Stimulated activated CD4-positive, alpha-beta T cell treated with anti-CD3 and anti-CD28 coated beads, Interleukin-12 subunit alpha, Interleukin-12 subunit beta, amount 100 ng/mL, for 24 hours (primary cell): ENCODE measurements at places on chromosomes 4 and X.
A peak's percentile ranks its signal among the peaks of the same experiment; 100 is the strongest.

DNA sequence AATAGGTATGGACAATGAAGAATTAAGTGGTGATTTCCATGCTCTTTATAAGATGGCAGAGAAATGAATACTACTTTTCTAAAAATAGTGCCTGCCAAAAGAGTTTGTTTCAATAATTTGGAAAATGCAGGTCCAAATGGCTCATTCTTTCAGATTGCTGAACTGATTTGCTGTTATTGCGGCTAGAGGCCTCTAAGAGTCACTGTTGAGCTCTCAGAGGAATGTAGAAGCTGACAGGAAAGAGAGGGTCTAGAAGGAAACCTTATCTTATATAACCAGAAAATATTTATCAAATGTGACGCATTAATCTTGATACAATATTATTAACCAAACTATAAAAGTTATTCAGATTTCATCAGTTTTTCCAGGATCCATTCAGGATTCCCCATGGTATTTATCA, 65.7 kb upstream of the PAGE1 start:
- DNase-seq = no peak

- no peak for DNase-seq
Measured at GRCh38 chrX:19687395-19687794, 172.1 kb upstream of the MAP3K15 start.

GRCh38 chr4:104066533-104066932, 346.7 kb upstream of the TACR3 start:
- no peak for DNase-seq

DNA sequence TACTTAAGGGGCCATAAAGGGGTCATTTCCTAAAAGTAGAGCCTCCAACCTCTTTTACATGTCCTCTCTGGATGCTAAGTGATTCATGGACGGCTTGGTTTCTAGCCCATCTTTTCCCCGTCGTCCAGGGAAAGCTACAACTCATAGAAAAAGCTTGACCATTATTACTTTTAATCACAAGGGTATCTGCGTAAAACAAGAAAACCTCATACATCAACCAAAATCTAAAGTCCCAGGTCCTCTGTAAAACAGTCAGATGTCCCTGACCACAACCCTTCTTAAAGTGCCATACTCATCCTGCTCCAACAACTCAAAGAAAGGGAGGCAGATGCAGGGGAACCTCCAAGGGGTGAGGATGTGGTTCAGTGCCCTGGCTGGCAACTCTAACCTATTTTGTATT, 29.6 kb downstream of the ADGRA3 start:
- no peak for DNase-seq

- DNase-seq = no peak
Measured at GRCh38 chrX:2542826-2543521, 42.2 kb upstream of the DHRSX start.

DNA sequence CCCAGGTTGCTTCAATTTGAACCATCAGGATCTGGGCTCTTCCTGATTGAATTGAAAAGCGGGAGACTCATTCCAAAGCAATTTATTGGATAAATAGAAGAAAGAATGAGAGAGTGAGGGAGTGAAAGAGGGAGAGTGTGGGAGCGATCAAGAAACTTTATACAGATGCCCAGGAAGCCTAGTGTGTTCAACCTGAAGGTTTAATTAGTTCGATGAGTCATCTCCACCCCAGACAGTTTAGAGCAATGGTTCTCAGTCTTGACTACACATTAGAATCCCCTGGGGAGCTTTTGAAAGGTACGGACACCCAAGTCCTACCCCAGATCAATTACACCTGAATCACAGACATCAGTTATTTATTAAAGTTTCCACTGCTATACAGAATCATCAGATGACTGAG, 61.5 kb downstream of the GEMIN8 start:
- no peak for DNase-seq

- DNase-seq = no peak
Measured at GRCh38 chr4:162457071-162457865, 293.5 kb upstream of the FSTL5 start.

GRCh38 chrX:80572636-80573035, 152.4 kb downstream of the TENT5D start:
- DNase-seq = no peak

GRCh38 chrX:114774691-114775090, 190.8 kb downstream of the HTR2C start:
- DNase-seq = no peak

GRCh38 chr4:38560340-38560739, 103.7 kb upstream of the KLF3 start:
- DNase-seq = no peak

DNA sequence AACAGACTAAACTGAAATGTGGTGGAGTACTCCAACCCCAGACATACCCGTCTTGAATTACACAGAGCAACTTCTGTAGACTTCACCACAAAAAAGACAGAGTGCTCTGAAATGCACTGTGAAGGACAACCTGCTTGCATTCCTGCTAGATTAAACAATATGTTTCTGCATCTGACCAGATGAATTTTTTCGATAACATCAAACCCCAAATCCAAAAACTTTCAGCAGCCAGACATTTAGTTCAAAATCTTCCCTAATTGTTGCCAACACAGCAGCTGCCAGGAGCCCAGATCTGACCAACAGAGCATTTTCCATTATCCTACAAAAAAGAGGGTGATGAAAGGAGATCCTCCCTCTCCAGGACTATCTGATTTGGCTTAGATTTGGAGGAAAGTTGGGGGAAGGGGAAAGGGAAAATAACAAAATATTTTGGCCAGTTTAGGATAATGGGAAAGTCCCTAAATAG, 356.5 kb downstream of the PDGFC start:
- no peak for DNase-seq

GRCh38 chr4:189088780-189089179, 851.9 kb upstream of the FRG1 start:
- no peak for DNase-seq

DNA sequence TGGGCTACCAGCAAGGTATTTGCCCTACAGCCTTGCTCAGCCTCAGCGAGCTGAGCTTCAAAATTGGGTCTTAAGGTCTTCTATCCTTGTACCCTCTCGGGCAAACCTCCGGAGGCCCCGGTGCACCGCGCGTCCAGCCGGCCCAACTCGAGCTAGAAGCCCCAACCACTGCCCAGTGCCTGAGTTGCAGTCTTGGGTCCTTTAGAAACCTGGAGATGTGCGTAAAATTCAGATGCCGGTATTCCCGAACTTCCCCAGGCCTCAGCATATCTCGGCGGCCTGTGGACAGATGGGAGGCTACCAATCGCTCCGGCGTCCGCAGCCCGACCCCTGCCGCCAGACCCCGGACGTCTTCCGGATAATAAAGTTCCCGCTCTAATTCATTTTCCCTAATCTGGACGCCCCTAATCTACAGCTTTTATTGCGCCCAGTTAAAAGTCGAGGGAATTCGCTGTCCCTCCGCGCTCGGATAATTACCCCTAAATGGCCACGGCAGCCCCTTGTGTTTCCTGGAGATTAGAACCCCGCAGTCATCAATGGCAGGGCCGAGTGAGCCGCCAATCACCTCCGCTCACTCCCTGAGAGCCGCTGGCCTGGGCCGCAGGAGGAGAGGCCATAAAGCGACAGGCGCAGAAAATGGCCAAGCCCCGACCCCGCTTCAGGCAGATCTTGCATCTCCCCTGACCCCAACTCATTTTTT, 1.5 kb upstream of the MSX1 start:
- DNase-seq = no peak

GRCh38 chr4:1557221-1557597, 126.9 kb downstream of the FAM53A start:
- no peak for DNase-seq

GRCh38 chr4:153809307-153809706, 20.4 kb upstream of the SFRP2 start:
- no peak for DNase-seq

DNA sequence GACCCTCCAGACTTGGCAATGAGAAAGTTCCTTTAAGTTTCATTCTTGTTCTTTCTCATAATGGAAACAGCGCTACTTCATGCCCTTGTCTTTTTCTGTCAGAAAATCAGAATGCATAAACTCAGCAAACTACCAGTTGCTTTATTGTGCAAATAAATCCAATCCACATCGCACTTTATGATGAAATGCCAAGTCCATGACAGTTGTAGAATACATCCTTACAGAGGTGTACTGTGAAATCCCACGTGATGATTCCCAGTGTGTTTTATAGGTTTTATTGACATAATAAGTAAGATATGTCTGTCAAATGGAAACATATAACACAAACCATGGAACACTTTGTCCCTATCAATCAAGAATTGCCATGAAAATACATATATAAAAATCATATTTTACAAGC, 295.0 kb downstream of the PCDH7 start:
- DNase-seq = no peak

DNA sequence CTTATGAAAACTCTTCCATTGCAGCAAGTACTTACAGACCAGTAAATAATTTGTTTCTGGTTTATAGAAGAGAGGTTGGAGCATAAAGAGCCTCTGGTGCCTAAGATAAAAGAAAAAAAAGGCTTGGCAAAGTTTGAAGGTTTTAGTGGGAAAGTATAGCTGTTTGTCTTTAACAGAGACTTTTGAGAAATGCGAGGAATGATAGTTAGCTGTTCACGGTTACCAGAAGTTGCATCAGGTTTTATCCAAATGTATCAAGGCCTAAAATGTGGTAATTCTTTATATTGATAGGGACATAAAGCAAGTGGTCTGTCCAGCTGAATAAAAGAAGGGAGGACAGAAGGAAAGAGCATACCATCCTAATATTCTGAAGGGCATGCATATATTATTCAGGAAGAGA, 29.3 kb downstream of the RAP1GDS1 start:
- DNase-seq = no peak

DNA sequence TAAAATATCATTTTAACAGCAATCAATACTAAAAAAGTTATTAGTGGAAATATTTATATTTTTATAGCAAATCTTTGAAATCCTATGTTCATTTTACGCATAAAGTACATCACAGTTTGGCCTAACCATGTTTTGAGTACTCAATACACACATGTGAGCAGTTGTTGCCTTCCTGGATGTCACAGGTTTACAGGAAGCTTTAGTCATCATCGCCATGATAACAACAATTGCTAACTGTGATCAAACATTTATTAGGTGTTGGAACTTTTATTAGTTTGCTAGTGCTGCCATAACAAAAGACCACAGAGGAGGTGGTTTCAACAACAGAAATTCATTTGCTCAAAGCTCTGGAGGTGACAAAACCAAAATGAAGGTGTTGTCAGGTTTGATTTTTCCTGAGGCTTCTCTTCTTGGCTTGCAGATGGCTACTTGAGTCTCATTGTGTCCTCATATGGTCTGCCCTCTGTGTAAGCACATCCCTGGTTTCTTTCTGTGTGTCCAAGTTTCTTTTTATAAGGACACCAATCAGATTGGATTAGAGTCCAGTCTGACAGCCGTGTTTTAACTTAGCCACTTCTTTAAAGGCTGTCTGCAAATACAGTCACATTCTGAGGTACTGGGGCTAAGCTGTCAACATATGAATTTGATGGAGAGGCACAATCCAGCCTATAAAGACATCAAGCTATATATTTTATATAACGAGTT, 43.1 kb upstream of the BOD1L1 start:
- no peak for DNase-seq

DNA sequence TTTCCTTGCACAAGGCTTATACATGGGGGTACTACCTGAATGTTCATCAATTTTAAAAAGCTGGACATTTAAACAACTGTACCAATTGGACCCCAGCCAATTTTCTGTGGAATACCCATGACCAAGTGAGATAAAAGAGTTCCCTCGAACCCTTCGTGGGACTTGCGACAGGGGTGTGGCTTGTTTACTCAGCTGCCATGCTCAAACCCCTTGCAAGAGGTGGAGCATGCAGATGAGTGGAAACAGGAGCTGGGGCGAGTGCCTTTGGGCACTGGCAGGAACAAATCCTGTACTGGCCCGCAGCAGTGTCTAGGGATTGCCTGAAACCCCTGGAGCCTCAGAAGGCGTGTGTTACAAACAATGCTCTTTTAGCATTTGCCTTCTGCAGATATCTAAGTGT, 144.2 kb downstream of the PDHA2 start:
- no peak for DNase-seq

DNA sequence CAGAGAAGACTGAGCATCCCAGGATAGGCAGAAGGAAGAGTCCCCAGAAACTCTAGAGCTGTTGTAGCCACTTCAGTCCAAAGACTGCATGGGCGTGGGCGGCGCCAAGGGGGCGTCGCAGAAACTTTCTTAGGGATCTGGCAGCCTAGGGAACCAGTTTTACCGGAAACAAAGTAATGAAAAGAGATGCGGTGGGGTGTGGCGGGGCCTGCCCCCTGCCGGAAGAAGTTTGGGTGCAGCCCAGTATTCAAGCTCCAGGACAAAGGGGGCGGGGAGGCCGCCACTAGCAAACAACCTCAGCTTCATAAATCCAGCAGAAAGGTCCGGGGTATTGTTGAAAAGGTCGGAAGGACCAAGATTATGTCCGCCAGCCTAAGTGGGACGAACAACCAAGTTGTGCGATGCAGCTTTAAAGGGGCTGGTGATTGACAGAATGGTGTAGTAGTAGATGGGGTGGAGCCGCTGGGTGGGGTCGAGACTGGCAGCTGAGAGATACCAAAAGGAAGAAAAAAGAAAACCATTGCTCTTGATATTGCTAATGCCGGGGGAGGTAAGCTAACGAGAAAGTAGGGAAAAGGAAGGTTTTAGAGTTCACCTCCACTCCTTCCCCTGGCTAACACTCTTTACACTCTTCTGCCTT, 190.5 kb downstream of the RRAGB start:
- DNase-seq = peak; percentile 10

DNA sequence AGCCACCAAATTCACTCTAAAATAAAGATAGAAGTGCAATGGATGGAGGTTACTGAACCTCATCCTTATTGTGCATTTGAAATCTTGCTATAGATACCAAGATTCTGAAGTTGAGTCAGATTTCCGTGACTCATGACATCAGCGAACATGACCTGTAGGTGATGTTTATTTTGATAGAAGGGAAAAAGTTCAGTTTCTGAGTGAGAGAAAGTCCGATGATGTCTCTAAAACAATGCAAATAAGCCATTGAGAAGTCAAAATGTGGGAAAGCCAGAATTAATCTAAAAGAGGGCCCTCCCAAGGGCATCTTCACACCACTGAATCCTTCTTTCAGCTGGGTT, 20.0 kb downstream of the PHOX2B start:
- no peak for DNase-seq

- no peak for DNase-seq
Measured at GRCh38 chrX:98407584-98407983, 1523.9 kb downstream of the RPA4 start.

DNA sequence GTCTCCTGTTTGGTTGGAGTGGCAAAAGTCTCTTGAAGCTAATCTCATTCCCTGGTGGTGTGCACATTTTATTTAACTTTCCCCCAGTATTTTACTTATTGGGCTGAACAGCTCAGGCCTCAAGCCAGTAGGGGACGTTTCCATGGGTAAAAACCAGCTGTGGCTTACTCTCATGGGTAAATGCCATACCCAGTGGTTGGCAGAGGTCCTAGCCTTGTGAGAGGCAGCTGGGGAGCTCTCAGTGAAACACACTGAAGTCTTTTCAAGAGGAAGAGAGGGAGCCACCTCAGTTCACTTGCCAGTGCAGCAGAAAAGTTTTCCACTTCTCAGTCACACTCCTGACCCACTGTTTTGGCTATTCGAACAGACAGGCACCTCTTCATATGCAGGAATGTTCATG, 1964.2 kb downstream of the ARAP2 start:
- DNase-seq = no peak

- no peak for DNase-seq
Measured at GRCh38 chrX:20317873-20318272, 51.2 kb upstream of the RPS6KA3 start.

GRCh38 chr4:61520681-61521160, 320.6 kb downstream of the ADGRL3 start:
- DNase-seq = no peak
